ENCODE measurements at places on chromosomes 3 and 15.

DNA sequence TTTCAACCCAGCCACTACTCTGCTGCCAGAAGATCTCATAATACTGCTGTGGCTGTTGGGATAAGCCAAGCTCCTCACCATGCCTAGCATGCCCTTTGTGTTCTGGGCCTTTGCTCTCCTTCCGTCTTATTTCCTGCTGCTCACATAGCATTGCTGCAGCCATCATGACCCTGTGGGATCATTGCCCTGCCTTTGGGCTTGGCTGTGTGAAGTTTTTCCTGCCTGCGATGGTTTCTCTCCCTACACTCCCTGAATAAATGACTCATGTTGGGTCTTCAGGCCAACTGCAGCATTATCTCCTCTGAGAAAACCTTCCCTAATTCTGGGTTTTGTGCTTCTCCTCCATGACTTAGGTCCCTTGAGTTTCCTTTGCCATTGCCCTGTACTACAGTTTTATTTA is 20.8 kb upstream of the TRA2B start:
- ATAC-seq, result no peak

- no peak for ATAC-seq
These were observed 19.7 kb upstream of the LMOD3 start for GRCh38 chr3:69142090-69142489.

- ATAC-seq, result peak; percentile 91
These were observed 45.5 kb downstream of the PPM1L start for GRCh38 chr3:160801386-160802118.

- ATAC-seq, result no peak
These were observed 38.9 kb upstream of the NECTIN3 start for GRCh38 chr3:111032677-111033076.

DNA sequence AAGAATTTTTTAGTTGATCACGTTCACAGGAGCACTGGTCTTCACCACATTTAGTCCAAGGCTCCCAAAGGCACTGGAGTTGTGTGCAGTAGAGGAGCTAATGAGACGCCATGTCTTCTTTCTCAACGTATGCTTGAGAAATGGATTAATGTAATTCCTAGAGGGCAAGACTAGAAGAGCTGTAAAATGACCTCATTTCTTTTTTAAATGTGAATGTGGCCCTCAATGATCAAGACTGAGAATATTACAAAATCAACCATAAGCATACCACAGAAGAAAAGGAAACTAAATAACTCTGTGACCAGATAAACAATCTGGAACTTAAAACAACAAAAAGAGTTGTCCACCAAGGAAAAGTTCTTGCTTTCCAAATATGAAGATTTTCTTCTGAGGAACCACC is 112.1 kb upstream of the THBS1 start:
- ATAC-seq, result no peak

GRCh38 chr3:175398676-175399075 is 539.5 kb downstream of the NAALADL2 start:
- no peak for ATAC-seq

- ATAC-seq, result no peak
These were observed 39.2 kb upstream of the NMNAT3 start for GRCh38 chr3:139716908-139717485.

DNA sequence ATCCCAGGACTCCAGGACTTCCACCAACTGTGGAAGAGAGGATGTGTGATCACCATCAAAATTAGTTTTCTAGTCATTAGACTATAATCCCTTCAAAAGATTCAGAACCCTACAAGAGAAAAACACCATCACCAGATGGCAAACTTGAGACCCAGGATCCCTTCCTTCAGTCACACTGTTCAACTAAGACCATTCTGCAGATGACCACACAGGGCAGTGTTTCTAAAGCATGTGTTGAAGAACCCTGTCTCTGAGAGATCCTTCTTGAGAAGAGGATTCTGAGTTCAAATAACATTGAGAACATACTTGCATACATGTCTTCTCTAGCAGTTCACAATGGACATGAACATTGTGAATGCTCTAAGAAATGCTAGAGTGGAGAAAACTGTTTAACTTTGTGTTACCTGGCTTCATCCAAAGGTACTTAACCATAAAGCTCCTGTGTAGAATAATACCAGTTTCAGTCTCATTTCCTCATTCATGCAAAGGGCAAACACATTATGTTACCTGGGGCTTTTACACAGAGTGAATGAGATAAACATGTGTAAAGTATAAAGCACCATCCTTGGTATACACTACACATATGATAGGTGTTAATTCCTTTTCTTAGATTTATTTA is 2.4 kb upstream of the ADGRG7 start:
- ATAC-seq, result no peak

GRCh38 chr3:141089339-141090152 is 38.4 kb downstream of the SPSB4 start:
- no peak for ATAC-seq

Data from activated T-helper 17 cell treated with anti-CD3 and anti-CD28 coated beads, Interleukin-2, amount 50 U/mL, for 72 hours (primary cell).